Omental fat pad (tissue), 4 donors: ENCODE measurements at places on chromosomes 5 and 9. TPM values are rescaled to one million over a fixed set of nuclear protein-coding genes. Genes with fewer than 3 reads are reported as not detected.

DNA sequence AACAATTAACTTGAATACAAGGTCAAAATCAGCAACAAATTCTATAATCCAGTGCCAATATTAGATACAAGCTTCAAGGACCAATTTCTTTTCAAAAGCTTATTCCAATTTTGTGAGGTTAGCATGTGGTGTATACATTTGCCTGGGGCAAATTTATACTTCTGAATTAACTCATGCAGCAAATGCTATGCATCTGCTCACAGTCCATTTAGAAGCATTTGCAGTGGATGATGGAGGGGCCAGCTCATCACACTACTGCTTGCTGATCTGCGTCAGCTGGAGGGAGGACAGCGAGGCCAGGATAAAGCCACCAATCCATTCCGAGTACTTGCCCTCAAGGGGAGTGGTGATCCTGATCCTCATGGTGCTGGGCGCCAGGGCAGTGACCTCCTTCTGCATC lies 474.3 kb upstream of the KIF2A start:
- no peak for DNase-seq

GRCh38 chr5:99331061-99331460 lies 402.3 kb upstream of the CHD1 start:
- DNase-seq, result no peak

GRCh38 chr9:132596200-132596599 lies 13.8 kb downstream of the BARHL1 start:
- no peak for DNase-seq

MSX2 gene
- total RNA-seq, result not detected

- no peak for DNase-seq
Observed at GRCh38 chr9:37922363-37923117, 18.6 kb upstream of the SLC25A51 start.

DNA sequence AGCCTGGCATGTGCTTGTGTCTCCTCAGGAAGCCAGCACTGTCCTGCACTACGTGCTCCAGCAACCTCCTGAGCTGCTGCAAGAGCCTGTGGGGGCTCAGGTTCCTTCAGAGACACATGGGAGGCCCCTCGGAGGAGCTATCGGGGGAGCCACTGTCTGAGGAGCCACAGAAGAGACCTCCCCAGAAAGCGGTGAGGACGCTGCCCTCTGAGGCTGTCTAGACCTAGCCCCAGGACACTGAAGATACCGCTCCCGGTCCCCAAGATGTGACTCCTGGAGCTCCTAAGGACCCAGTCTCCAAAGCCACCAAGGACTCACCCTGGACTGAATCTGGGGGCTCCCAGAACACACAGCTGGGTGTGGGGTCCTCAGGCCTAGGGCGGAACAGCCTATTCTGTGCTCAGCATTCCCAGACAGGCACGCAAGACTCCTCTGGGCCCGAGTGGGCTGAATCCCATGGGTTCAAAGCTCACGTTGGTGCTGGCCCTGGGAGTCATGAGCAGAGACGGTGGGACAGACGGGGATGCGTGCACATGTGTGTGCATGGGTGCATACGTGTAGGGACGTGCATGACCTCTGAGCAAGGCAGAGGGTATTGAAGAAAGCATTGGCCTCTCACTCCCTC lies 50.0 kb downstream of the HRH2 start:
- DNase-seq, result no peak

DNA sequence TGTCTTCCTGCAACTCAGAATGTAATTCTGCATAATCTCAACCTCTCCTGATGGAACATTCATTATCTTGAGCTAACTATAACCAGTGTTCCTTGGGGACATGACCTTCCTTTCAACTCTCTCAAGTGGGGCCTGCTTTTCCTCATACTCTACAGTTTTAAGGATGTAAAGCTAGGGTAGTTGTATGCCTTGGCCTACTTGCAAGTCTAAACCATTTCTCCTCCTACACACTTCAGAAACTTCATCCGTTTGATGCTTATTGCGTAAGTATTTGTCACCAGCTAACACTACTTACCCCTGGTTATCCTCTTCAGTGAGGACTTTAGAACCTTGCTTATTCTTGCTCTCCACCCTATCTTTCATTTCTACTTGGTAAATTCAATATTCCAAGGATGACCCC lies 548.9 kb downstream of the HINT1 start:
- DNase-seq, result no peak

SLC27A4 gene
- 13.6 TPM for total RNA-seq

ZFP62 gene
- 21.8 TPM for total RNA-seq

GRCh38 chr5:120419127-120419526 lies 45.0 kb upstream of the PRR16 start:
- DNase-seq, result no peak

IFNA13 gene
- total RNA-seq, result not detected

GRCh38 chr9:113011911-113012381 lies at the start of gene ZNF883:
ZNF883 (minus strand) TSS chr9:113012192.
- no peak for DNase-seq

GLRA1 gene
- total RNA-seq, result not detected

DNA sequence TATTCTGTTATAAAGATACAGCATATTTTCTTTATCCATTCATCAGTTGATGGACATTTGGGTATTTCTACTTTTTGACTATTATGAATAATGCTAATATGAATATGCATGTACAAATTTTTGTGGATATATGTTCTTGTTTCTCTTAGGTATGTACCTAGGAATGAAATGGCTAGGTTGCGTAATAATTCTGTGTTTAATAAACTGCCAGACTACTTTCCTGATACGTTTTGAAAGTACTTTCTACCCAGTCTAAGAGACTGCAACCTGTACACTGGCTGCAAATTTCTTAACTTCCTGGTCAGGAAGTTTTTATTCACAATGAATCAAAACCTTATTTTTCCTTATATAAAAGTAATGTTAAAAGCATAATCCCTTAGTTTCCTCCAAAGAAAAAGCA lies 93.9 kb upstream of the STARD4 start:
- DNase-seq, result no peak

DNA sequence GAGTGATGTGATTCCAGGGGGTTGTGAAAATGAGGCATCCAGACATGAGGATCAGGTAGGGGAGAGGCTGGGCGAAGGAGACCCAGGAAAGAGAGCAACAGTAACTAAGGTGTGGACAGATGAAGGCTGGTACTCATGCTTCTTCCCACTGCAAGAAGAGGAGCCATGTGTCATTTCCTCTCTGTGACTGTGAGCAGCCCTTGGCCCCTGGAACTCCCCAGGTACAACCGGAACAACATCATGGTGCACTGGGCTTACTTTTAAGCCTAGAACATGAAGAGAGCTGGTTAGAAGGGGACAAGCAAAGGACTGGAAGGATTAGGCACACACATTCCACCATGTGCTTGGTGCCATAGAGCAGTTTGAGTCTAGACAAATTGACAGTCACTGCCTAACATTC lies 10.9 kb upstream of the IL12B start:
- DNase-seq, result no peak

DNA sequence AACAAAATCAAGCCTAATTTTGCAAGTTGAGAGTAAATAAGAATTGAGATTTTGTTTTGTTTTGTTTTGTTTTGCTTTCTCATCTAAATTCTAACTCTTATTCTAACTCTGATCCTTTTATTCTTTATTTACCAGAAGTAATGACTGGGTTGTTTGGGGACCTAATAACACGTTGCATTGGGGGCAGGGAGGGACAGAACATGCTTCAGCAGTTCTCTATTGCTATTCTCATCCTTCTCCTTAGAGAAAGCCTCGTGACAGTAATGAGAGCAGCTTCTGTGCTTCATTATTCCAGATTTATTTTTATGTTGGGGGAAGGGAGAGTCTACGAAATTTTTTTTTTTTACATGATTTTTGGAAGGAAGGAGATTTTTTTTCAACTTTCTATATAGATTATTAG lies 21.1 kb downstream of the CPEB4 start:
- no peak for DNase-seq

SH3GL2 gene
- total RNA-seq, result 0.24 TPM

GRCh38 chr5:126641387-126641786 lies 40.6 kb downstream of the PHAX start:
- no peak for DNase-seq

FAM78A gene
- 1.9 TPM for total RNA-seq
